ENCODE measurements at places on chromosomes 3 and 15. TPM values are rescaled to one million over a fixed set of nuclear protein-coding genes. Genes with fewer than 3 reads are reported as not detected.

ARIH2 gene
- 116 TPM for total RNA-seq

FANCD2OS gene
- not detected for total RNA-seq

HESX1 gene
- 0.56 TPM for total RNA-seq

ISLR gene
- 151 TPM for total RNA-seq

RTP3 gene
- total RNA-seq, result not detected

ATG7 gene
- 84.0 TPM for total RNA-seq

FGF12 gene
- total RNA-seq, result 6.3 TPM

SCN5A gene
- 0.13 TPM for total RNA-seq

DNA sequence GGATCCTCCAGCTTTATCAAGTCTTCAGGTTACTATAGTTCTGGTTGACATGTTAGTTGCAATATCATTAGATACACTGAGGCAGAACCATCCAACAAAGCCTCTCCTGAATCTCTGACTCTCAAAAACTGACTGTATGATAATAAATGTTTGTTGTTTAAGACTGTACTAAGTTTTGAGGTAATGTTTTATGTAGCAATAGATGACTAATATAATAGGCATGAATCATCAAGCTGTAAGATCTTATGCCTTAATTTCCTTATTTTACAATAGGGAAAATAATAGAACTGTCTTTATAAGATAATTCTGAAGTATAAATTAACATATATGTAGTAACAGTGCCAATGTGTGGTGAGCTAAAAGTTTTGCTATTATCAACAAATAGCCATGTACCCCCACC is 88.9 kb upstream of the TBC1D5 start:
- no peaks in the 10 kb centered on the region for H3K27me3 ChIP-seq
- H3K4me1 ChIP-seq, result no peaks in the 10 kb centered on the region
- no peak overlapping the region for H3K27ac ChIP-seq
- no peak for DNase-seq

DNA sequence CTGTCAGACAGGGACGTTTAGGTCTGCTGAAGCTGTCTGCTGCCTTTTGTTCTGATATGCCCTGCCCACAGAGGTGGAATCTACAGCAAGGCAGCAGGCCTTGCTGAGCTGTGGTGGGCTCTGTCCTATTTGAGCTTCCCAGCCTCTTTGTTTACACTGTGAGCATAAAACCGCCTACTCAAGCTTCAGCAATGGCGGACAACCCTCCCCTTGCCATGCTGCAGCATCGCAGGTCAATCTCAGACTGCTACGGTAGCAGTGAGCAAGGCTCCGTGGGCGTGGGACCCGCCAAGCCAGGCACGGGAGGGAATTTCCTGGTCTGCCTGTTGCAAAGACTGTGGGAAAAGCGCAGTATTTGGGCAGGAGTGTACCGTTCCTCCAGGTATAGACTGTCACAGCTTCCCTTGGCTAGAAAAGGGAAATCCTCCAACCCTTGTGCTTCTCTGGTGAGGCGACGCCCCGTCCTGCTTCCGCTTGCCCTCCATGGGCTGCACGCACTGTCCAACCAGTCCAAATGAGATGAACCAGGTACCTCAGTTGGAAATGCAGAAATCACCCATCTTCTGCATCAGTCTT is 71.4 kb downstream of the SPSB4 start:
- DNase-seq, result no peak
- H3K4me1 ChIP-seq, result no peaks in the 10 kb centered on the region
- no peaks in the 10 kb centered on the region for H3K27me3 ChIP-seq
- H3K4me3 ChIP-seq, result no peak overlapping the region
- no peak overlapping the region for H3K27ac ChIP-seq
- no peaks in the 10 kb centered on the region for H3K36me3 ChIP-seq

DNA sequence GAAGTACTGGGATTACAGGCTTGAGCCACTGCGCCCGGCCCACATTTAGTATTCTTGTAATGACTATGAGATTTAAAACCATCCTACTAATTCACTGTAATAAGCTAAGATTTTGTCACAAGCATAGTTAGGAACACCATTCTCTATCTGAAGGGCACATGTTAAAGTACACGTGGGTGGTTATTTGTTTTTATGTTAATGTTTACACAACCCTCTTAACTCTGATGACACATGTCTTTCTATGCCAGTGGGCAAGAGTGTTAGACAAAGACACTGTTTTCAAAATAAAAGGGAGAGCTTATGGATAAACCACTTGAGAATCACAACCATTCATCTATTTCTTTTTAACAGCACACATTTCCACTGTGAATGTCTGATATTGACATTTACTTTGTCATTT is 537.6 kb upstream of the IL12A start:
- no peak for DNase-seq
- H3K27me3 ChIP-seq, result no peaks in the 10 kb centered on the region
- no peak overlapping the region for H3K4me3 ChIP-seq
- no peaks in the 10 kb centered on the region for H3K36me3 ChIP-seq
- no peaks in the 10 kb centered on the region for H3K4me1 ChIP-seq
- no peak overlapping the region for H3K27ac ChIP-seq

DNA sequence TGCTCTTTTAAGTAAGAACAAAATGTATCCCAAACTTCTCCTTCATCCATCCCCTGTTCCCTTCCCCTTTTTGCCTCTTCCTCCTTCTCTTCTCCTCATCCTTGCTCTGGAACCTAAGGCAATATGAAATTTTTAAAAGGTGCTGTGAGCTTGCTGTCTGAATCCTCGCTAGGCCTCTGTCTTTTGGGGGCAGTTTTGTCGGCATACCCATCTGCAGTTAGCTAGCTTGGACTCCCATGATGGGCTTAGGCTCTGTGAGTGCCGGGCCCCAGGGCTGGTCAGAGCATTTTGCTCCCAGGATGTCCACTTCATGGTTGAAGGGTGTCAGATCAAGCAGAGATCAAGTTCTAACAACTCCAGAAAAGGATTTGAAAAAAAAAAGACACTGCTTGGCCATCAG is 18.6 kb downstream of the ZIC1 start:
- H3K36me3 ChIP-seq, result no peaks in the 10 kb centered on the region
- H3K4me3 ChIP-seq, result no peak overlapping the region
- no peak overlapping the region for H3K27ac ChIP-seq
- H3K27me3 ChIP-seq, result peaks cover 42% of the 10 kb centered on the region
- H3K4me1 ChIP-seq, result no peaks in the 10 kb centered on the region

GRCh38 chr3:177377166-177377565 is 179.9 kb upstream of the TBL1XR1 start:
- H3K27me3 ChIP-seq, result no peaks in the 10 kb centered on the region
- H3K4me3 ChIP-seq, result no peak overlapping the region
- H3K36me3 ChIP-seq, result no peaks in the 10 kb centered on the region
- H3K4me1 ChIP-seq, result peaks cover 12% of the 10 kb centered on the region
- peak overlapping the region; percentile 58 for H3K27ac ChIP-seq

- no peak overlapping the region for H3K4me3 ChIP-seq
- H3K27me3 ChIP-seq, result no peaks in the 10 kb centered on the region
- H3K27ac ChIP-seq, result no peak overlapping the region
- DNase-seq, result no peak
- H3K4me1 ChIP-seq, result no peaks in the 10 kb centered on the region
Observed at GRCh38 chr3:39781025-39781424, 28.4 kb upstream of the MYRIP start.

- no peaks in the 10 kb centered on the region for H3K27me3 ChIP-seq
- H3K36me3 ChIP-seq, result no peaks in the 10 kb centered on the region
- H3K27ac ChIP-seq, result peak overlapping the region; percentile 82
Observed at GRCh38 chr15:90210593-90210992, 9.5 kb downstream of the SEMA4B start.

GRCh38 chr15:58477170-58477569 is 45.4 kb downstream of the LIPC start:
- H3K27me3 ChIP-seq, result no peaks in the 10 kb centered on the region
- H3K4me1 ChIP-seq, result peaks cover 53% of the 10 kb centered on the region
- no peaks in the 10 kb centered on the region for H3K36me3 ChIP-seq
- no peak for DNase-seq
- H3K27ac ChIP-seq, result peak overlapping the region; percentile 9

DNA sequence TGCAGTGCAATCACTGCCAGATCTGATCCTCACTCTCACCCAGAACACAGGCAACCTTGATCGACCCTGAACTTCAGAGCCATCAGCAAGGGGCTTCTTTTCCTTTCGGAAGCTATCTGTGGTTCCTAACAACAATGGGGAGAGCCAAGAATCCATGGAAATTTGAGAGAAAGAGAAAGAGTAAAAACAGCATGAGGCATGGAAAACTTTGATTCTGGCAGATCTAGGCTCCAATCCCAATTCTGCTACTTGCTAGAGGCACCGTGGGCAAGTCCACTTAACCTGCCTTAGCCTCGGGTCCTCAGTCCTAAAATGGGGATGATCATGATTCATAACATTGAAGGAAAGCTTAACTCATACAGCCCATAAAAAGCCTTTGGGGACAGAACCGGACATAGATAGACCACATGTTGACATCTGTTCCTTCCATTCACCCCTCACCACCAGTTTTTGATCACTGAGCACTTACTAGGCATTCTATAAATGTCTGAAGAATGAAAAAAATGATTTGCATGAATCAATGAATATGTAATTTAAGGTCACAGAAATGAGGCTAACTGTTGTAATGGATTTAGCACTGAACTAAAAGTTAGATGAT is 605.7 kb upstream of the CFAP20DC start:
- no peak overlapping the region for H3K4me3 ChIP-seq
- DNase-seq, result no peak
- H3K36me3 ChIP-seq, result no peaks in the 10 kb centered on the region
- no peak overlapping the region for H3K27ac ChIP-seq

- DNase-seq, result no peak
- H3K27ac ChIP-seq, result no peak overlapping the region
- H3K4me3 ChIP-seq, result no peak overlapping the region
- no peaks in the 10 kb centered on the region for H3K4me1 ChIP-seq
- no peaks in the 10 kb centered on the region for H3K36me3 ChIP-seq
- no peaks in the 10 kb centered on the region for H3K27me3 ChIP-seq
Observed at GRCh38 chr3:105324951-105325350, 41.8 kb upstream of the ALCAM start.

DNA sequence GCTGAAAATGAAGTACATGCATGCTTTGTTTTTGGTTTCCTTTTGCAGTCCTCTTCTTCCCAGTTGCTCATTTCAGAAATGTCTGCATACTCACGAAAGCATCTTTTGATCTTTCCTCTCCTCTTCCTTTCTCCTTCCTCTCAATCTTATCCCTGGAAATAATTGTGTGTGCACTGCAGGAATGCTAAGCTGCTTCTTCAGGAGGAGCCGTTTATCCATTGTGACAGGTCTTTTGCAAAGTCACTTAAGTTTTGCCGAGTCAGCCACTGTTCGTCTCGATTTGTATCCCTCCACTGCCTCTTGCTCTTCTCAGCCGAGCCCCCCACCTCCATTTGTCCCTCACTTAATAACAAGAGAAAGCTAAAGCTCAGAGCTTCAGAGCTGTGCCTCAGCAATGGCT is 597.6 kb downstream of the AGBL1 start:
- DNase-seq, result no peak
- no peak overlapping the region for H3K4me3 ChIP-seq
- no peaks in the 10 kb centered on the region for H3K27me3 ChIP-seq
- no peak overlapping the region for H3K27ac ChIP-seq
- no peaks in the 10 kb centered on the region for H3K36me3 ChIP-seq
- H3K4me1 ChIP-seq, result no peaks in the 10 kb centered on the region

DNA sequence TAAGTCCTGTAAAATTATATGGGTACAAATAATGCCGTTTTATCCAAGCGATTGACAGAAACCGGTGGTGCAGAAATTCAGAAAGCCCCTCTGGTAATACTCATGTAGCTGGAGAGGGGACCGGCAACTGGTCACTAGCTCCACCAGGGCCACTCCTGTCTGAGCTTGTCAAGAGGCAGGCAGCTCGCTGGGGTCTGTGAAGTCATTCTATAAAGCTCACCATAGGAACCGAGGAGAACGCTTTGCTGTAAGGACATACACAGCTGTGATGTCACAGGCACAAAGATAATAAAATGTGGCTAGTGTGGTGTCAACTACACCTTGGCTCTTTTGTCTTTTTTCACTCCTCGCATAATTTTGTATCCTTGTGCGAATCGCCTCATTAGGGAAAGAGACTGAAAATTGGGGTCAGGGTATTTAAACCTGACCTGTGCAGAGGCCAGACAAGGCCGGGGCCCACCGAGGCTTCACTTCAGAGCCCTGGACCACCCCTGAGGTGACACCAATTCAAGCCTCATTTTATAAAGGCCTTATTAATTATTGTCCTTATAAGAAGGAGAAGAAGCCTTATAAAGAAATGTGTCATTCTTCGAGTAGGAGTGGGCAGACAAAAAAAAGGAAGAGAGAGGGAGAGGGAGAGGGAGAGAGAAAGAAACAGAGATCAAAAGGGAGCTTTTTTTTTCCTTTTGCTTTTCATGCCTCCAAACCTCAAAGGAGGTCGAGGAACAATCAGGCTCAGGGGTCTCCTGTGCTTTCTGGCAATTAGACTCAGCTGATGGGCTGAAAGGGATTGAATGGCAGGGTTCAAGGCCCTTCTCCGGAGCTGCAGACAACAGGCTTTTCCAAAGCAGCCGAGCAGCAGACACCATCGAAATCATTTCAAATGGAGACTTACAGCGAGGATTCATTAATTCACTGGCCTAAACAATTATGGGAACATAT is 813.3 kb upstream of the ARRDC4 start:
- no peaks in the 10 kb centered on the region for H3K4me1 ChIP-seq
- H3K27ac ChIP-seq, result no peak overlapping the region
- no peak overlapping the region for H3K4me3 ChIP-seq

GRCh38 chr15:33934921-33935320 is 33.4 kb upstream of the CHRM5 start:
- no peak overlapping the region for H3K27ac ChIP-seq
- H3K27me3 ChIP-seq, result no peaks in the 10 kb centered on the region
- peaks cover 11% of the 10 kb centered on the region for H3K4me1 ChIP-seq
- no peaks in the 10 kb centered on the region for H3K36me3 ChIP-seq

- DNase-seq, result no peak
- no peak overlapping the region for H3K27ac ChIP-seq
- H3K27me3 ChIP-seq, result no peaks in the 10 kb centered on the region
- no peaks in the 10 kb centered on the region for H3K36me3 ChIP-seq
Observed at GRCh38 chr15:56286213-56286612, 42.5 kb upstream of the RFX7 start.

DNA sequence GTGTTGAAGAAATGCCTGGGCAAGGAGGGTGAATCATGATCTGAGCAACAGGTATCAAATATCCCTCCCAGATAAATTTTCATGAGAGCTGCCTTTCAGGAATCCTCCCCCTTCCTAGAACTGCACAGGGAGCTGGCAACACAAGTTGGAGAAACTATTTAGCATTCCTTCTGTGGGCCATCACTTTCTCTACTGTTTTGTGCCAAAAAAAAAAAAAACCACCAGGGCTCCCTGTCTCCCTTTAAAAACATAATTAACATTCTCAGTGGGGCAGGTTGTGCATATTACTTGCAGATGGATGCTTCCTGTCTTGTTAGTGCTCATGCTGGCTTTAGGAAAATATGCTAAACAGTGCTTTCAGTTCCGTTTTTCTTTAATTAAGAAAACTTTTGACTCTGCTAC is 234.9 kb upstream of the LMCD1 start:
- H3K4me1 ChIP-seq, result no peaks in the 10 kb centered on the region
- H3K4me3 ChIP-seq, result no peak overlapping the region
- DNase-seq, result no peak
- no peaks in the 10 kb centered on the region for H3K27me3 ChIP-seq
- no peaks in the 10 kb centered on the region for H3K36me3 ChIP-seq
- no peak overlapping the region for H3K27ac ChIP-seq

DNA sequence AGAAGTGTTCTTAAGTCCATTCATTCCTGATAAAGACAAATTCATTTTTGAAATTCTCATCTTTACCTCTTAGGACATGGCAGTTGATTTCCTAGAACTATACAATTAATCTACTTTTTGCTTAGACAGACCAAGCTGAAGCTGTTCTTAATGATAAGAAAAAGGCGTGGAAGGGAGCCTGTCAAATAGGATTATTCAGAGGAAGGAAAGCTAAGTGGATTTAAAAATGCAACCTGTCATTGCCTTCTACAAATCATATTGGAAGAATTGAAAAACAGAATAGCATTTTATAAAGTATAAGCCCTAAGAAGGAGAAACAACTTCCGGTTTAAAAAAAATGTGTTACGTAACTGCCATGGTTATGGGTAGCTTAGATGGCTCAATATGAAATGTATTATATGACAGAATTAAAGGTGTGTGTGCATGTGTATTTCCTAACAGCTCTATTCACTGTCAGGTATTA is 81.2 kb upstream of the RAP2B start:
- no peak overlapping the region for H3K27ac ChIP-seq
- H3K27me3 ChIP-seq, result no peaks in the 10 kb centered on the region
